ENCODE measurements at places on chromosomes 5 and 9.

- peak; percentile 17 for DNase-seq
These were observed at the start of gene SUSD1 for GRCh38 chr9:112174965-112175795. TSS of gene SUSD1 (minus strand) at chr9:112175297. CDS start at chr9:112175235, 62 bp downstream.

DNA sequence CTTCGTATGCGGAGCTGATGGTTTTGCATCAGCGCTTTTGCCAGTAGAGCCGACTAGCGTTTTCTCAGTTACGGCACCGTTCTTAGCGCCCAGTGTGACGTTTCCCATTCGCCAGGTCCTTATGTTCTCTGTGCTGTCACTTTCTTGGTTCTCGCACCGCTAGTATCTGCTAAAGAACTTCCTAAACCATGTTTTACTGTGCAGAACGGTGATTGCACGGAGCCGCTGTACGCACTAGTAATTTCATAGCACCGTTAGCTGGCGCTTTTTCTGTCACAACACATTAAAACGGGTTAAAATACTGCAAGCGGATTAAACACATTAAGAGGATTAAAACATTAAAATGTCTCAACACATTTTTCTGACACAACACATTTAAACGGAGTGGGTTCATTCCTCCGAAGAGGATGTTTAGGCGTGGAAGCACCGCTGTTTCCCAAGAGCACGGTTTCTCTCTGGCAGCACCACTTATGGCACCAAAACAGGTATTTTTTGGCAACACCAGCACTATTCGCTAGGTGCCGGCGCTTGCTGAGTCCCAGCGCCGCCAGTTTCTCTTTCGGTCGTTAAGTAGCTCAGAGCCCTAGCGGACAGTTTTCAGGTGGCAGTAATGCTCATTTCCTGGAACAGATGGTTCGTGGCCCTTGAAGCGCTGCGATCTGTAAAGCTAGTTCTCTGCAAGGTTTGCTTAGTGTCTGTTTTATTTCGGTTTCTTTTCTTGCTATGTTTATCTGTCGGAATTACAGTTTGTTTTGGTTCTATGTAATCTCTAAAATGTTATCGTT is 20.3 kb downstream of the ANXA2R start:
- DNase-seq, result peak; percentile 92

GRCh38 chr9:35906923-35907699 is 1.1 kb downstream of the HRCT1 start:
- peak; percentile 95 for DNase-seq

DNA sequence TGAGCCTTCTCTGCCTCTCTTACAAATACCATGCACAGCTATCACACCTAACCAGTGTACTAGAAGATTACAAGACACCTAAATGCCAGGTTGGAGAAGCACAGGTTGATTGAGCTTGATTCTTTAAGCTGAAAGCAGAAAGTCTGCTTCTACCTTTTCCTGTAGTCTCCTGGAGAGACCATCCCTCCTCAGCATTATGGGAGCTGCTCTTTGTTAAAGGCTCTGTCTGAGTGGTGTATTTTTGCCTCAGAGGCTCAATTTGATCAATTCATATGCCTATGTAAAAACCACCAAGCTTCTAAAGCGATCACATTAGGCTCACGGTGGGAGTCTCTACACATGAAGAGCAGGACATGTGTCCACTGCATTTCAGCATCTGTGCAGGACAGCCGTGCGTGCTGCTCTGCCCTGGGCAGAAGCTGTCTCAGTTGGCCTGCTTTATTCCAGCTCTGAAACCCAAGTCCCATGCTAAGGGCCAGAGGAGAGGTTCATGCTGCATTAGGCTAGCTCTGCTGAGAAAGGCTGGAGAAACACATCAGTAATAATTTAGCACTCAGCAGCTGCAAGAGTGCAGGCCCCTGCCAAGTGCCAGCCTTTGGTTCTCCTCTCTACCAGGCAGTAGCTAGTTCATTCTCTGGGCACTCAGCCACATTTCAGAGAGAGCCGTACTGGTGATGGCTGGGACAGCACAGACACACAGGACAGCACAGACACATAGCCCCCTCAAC is 41.7 kb downstream of the TMEM167A start:
- peak; percentile 26 for DNase-seq

- DNase-seq, result no peak
These were observed 489.1 kb downstream of the KCTD16 start for GRCh38 chr5:144659634-144660227.

DNA sequence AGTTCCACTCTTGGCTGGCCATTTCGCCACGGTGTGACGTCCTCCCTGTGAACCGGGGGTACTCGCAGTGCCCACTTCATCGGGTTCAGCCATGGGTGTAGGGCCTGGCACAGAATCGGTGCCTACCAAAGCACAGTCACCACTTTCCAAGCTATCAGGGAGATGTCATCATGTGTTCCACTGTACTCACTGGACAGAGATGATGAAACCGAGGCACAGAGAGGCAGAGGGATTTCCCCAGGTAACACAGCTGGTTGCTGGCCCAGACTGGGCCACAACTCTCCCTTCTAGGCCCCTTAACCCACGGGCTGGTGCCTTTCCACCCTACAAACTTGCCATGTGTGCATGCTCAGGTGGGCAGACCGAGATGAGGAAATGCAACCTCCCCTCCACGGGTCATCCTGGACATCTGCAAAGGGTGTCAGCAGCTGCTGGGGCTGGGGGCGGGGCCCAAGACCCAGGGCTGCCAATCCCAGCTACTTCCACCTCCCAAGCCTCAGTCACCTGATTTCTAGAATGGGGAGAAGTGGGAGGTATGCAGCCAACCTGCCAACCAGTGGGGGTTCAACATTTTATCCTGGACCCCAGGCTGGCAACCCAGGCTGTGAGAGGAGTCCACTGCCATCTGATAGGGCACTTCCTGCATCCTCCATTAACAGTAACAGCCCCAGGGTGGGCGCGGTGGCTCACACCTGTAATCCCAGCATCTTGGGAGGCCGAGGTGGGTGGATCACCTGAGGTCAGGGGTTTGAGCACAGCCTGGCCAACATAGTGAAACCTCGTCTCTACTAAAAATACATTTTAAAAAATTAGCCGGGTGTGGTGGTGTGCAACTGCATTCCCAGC is 893 bp upstream of the SH2D3C start:
- DNase-seq, result no peak

DNA sequence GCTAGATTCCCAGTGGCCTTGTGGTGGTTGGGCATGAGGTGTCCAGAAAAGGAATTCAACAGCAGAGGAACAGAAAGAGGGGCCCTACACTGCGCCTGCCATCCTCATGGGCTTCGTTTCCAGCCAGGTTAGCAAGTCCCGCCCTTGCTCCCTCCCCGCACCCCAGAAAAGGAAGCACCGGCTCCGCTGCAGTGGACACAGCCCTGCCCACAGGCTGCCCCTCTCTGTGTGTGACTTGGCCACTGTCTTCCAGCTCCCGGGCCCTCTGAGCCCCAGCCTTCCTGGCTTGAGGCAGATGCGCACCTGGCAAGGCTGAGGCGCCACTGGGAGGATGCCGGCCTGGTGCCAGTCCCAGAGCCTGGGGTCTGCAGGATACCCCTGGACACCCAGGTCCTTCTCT is 305.0 kb upstream of the IRX4 start:
- DNase-seq, result no peak

Data from fibroblast of lung (primary cell).